ENCODE measurements at places on chromosomes 11 and 22.

DNA sequence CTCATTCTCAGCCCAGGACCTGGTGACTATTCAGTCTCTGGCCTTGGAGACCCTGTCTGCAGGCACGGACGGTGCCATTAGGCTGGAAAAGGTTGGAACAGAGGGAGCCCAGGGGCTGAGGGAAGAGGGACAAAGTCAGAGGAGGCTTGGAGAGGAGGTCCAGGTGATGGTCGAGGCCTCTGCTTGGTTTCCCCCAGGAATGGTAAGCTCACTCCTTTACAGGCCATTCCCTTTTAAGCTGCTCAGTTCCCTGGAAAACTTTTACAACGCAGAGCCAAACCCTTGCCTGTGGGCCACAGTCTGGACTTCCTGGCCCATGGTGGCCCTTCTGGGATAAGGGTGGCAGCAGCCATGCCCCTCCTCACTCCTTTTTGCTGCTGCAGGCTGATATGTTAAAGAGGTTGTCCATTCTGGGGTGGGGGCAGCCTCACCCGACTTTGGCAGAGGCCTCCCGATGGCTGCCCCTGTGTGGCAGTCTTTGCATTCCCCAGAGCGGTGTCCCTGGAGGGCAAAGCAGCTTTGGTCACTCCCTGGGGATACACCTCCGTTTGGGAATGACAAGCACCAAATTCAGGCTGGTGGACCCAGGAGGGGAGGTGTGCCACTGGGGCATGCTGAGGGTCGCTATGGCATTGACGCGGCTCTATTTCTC, 34.0 kb upstream of the RFPL3 start:
- DNase-seq = no peak

GRCh38 chr22:29141078-29141688, 64.5 kb upstream of the EMID1 start:
- no peak for DNase-seq

GRCh38 chr22:21990445-21991303, 8.1 kb upstream of the TOP3B start:
- no peak for DNase-seq

- DNase-seq = no peak
Measured at GRCh38 chr11:10540546-10540914, 457 bp downstream of the RNF141 start.

DNA sequence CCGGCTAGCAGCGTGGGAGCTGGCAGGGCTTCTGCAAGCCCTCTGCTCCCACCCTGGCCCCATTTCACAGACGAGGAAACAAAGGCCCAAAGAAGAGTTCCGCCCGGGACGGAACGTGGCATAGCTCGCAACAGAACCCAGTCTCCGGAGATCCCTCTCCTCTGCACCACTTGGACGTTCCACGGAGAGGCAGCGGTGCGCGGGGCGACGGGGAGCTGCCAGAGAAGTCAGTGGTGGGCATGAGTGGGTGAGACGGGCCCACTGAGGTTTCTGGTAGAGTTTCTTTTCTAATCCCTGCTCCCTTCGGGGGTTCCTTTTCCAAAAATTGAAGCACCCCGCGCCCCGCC, 554 bp upstream of the NECTIN1 start:
- DNase-seq = no peak

- DNase-seq = no peak
Measured at GRCh38 chr11:27218421-27219038, 144.5 kb downstream of the CCDC34 start.
